NT2/D1 (cell line): ENCODE measurements at places on chromosomes 7 and 10.

DNA sequence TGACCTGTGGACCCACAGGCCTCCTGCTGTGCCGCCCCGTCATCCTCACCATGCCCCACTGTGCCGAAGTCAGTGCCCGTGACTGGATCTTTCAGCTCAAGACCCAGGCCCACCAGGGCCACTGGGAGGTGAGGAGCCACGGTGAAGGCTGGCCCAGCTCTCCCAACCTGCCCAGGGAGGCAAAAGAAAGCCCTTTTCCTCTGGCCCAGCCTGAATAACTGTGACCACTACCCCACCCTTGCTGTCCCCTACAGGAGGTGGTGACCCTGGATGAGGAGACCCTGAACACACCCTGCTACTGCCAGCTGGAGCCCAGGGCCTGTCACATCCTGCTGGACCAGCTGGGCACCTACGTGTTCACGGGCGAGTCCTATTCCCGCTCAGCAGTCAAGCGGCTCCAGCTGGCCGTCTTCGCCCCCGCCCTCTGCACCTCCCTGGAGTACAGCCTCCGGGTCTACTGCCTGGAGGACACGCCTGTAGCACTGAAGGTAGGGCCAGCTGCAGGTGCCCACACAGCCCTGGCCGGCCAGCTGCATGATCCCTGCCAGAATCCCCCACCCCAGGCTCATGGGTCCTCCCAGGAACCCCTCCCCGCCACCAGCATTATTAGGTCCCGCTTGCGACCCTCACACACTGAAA lies 25.5 kb upstream of the SLC29A3 start:
- DNase-seq = no peak

- no peak for DNase-seq
These were observed 153.1 kb downstream of the ZNF365 start for GRCh38 chr10:62527019-62527827.

DNA sequence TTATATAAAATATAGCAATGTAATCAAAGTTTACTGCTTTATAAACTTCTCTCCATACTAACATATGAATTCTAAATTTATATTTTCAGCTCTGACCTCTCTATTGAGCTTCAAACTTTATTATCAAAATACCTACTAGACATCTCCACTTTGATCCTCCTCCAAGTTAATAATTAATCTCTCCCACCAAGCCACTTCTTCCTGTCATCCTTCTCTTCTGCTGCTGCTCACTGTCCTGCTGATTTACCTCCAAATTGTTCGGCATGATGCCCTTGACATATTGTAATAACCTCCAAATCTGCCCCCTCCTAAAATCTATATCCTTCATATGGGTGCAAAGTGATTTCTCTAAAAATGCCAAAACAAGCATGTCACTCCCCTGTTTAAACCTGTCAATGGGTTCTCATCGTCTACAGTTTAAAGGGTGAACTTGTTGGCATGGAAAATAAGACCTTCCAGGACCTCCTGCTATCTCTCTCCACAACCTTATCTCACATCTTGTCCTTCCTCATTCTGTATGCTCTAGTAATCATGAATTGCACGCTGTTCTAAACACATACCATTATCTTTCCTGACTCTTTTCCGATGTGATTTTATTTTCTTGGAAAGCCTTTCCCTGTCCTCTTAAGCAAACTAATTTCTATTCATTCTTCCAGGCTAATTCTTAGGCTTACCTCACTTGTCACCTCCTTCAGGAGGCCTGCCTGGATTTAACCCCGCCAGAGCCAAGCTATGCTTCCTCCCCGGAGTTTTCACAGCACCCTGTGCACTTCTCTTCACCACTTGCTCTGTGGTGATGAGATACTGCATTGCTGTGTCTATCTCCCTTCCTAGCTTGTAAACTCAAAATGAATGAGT lies 52.1 kb upstream of the STK17A start:
- DNase-seq = no peak

- no peak for DNase-seq
These were observed 148.2 kb upstream of the SLC26A5 start for GRCh38 chr7:103594186-103594585.

GRCh38 chr10:114271075-114271778 lies 32.2 kb downstream of the VWA2 start:
- no peak for DNase-seq

DNA sequence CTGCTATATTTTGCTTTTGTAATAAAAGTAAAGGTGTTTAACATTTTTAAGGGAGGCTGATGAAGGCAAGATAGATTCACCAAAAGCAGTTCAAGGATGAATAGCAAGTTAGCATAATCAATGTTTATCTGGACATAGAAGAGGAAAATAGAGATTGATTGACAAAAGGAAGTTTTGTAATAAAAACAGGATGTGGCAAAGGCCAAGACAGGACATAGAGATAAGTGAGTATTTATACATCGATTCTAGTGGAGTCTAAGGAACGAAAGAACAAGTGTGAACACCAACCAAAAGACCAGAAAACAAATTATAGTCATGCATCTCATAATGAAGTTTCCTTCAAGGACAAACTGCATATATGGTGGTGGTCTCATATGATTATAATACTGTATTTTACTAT lies 123.8 kb downstream of the CCDC71L start:
- no peak for DNase-seq

DNA sequence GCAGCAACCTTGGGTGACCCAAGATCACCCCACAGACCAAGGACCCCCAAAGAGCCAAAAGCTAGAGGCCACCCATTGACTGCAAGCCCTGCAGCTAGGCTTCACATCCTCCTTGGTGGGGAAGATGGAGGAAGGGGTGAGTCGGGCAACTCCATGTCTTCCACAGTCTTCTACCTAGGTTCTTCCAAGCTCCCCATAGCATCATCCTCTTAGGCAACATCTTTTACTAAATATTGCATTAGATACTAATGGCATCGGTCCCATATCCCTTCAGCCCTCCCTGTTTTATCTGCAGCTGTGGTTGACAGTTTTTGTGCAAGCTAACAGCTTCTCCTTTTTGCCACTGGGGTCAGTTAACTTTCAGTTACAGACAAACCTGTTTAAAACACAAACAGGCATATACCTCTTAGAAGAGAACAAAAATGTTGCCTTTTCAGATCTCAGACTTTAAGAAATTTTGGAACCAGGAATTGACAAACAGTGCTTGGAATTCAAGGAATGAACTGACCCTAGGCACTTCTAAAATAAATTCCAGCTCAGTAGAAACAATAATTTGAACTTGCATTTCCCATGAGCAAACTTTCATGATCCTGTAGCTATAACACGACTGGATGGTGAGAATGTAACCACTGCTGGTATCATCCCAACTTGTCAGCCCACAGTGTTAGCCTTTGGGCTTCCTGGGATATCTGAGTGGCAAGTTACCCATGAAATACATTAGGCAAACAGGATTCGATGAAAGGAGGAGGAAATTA lies 33.9 kb upstream of the MSMB start:
- DNase-seq = no peak

- no peak for DNase-seq
These were observed 904.0 kb downstream of the SORCS3 start for GRCh38 chr10:105545101-105545500.

DNA sequence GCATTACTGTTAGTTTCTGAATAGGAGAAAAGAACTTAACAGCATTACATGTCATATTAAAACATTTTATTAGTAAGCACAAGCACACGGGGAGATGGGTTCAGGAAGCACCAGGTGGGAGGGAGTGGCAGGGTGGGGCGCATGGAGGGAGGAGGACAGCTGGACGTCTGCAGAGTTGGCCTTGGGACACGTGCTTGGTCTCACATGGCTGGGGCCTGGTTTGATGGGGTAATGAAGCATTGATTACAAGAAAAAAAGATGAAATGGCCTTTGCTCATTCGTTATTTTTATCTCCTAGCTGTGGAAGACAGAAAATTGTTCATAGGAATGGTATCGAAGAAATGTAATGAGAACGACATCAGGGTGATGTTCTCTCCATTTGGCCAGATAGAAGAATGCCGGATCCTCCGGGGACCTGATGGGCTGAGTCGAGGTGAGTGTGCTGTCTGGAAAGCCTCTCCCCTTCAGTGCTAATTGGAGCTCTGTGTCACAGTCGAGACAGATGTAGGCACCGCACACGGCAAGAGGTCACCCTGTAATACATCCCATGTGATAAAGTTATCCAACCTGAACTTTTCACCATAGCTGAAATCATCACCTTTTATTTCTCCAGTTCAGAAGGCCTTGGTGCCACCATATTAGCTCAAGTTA lies 239.9 kb downstream of the CELF2 start:
- DNase-seq = no peak

GRCh38 chr10:26448706-26449435 lies 10.7 kb downstream of the APBB1IP start:
- no peak for DNase-seq

GRCh38 chr10:38038932-38039245 lies 28.4 kb downstream of the ZNF33A start:
- DNase-seq = no peak

DNA sequence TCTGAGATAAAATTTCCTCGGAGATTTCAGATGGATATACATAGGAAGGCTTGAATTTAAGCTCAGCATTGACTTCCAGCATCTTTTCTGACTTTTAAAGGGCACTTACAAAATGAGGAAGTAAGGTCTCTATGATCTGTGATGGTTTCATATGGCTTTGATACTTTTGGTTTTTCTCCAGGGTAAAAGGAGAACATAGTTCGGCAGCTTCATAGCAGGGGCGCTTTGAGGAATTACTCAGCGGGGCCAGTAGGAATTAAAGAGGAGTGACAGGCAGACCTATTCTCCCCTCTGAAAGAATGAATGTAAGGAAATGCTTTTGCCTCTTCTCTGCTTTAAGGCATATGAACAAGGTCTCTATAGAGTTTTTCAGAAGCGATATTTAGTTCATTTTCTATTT lies 80.0 kb upstream of the PCDH15 start:
- no peak for DNase-seq

GRCh38 chr10:118504467-118505205 lies 90.8 kb downstream of the PRLHR start:
- peak; percentile 23 for DNase-seq
